ENCODE measurements at places on chromosomes 7 and 10. TPM values are rescaled to one million over a fixed set of nuclear protein-coding genes. Genes with fewer than 3 reads are reported as not detected.

The NEURL1 gene
- 2.5 TPM for total RNA-seq

The DHTKD1 gene
- 19.6 TPM for total RNA-seq

The C10orf53 gene
- not detected for total RNA-seq

The PTPRE gene
- total RNA-seq = 16.5 TPM

The UTF1 gene
- not detected for total RNA-seq

DNA sequence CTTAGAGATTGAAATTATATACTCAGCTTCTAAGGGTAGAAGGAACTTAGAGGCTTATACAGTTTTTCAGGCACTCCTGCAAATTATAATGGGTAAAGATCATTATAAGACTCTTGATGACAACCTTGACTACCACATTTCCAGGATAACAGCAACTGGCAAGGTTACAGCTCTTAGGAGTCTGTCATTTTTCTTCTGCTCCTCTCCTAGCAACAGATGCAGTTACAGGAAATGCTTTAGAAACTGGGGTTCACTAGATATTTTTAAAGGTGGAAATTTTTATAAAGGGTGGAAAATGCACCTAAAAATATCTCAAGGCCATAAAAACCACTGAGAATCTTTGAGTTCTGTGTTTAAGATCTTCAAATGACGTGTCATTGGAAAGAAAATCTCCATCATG lies 185.8 kb downstream of the RELN start:
- no peaks in the 10 kb centered on the region for H3K27me3 ChIP-seq
- no peaks in the 10 kb centered on the region for H3K4me1 ChIP-seq
- H3K36me3 ChIP-seq = no peaks in the 10 kb centered on the region

DNA sequence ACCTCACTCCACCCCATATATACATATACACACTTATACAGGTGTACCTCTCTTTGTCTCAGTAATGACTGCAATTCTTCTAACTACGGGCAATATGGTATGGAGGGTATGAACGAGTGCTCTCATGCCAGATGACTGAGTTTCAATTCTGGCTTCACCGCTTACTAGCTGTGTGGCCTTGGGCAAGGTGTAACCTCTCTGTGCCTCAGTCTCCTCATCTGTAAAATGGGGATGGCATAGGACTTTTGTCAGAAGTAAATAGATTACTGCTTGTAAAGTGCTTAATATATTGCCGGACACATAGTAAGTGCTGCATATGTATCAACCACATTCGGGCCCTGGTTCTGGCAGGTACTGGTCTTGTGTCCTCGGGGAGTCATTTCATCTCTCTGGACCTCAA lies 60.1 kb upstream of the IFRD1 start:
- H3K27me3 ChIP-seq = peaks cover 23% of the 10 kb centered on the region
- no peak overlapping the region for H3K4me3 ChIP-seq
- DNase-seq = no peak
- H3K36me3 ChIP-seq = no peaks in the 10 kb centered on the region
- H3K27ac ChIP-seq = no peak overlapping the region

DNA sequence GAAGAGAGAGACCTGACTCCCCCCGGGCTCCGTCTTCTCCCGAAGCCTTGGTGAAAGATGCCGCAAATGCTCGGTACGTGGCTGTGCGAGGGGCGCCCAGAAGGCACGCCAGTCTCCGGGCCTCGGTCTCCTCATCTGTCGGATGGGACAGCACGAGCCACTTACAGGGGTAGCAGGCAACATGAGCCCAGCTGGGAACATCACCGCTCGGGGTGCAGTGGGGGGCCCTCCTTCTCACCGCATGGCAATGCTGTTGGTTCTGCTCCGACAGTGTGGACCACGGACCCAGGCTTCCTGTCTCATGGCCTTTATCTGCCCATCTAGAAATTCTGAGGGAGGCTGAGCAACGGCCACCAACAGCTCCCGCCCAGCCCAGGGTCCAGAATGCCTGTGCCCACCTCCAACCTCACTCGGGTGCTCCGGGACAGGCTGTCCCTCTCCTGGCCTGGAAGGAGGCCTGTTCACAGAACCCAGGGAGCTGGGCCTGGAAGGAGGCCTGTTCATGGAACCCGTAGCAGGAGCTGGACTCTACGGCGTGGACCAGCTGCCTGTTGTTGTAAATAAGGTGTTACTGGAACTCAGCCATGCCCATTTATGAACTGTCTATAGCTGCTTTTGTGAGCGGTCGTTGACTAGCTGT lies 15.8 kb downstream of the ADAP1 start:
- peaks cover 18% of the 10 kb centered on the region for H3K27me3 ChIP-seq
- peaks cover 20% of the 10 kb centered on the region for H3K4me1 ChIP-seq
- no peak overlapping the region for H3K27ac ChIP-seq
- no peak for DNase-seq
- no peak overlapping the region for H3K4me3 ChIP-seq
- H3K36me3 ChIP-seq = peaks cover 8% of the 10 kb centered on the region
